IMR-90 (cell line): ENCODE measurements at places on chromosomes 16 and 17.

DNA sequence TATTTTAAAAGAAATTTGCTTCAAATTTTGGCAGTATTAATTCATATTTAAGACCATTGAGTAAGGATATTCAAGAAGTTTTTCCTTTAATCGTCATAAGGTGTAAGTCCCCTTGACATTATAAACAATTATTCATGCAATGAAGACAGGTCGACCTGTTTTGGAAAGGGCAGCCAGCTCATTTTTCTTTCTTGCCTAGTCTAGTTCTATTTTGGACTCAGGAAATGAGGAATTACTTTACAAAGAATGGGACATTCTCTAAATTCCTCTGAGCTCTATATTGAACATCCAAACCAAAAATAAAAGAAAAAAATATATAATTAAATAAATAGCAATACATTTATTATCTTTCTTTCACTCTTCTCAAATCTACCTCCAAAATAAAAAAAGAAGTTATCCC lies 595.6 kb upstream of the KIF2B start:
- no peak for DNase-seq

- DNase-seq: no peak
These were observed 3.9 kb downstream of the TRIM25 start for GRCh38 chr17:56909742-56910508.

DNA sequence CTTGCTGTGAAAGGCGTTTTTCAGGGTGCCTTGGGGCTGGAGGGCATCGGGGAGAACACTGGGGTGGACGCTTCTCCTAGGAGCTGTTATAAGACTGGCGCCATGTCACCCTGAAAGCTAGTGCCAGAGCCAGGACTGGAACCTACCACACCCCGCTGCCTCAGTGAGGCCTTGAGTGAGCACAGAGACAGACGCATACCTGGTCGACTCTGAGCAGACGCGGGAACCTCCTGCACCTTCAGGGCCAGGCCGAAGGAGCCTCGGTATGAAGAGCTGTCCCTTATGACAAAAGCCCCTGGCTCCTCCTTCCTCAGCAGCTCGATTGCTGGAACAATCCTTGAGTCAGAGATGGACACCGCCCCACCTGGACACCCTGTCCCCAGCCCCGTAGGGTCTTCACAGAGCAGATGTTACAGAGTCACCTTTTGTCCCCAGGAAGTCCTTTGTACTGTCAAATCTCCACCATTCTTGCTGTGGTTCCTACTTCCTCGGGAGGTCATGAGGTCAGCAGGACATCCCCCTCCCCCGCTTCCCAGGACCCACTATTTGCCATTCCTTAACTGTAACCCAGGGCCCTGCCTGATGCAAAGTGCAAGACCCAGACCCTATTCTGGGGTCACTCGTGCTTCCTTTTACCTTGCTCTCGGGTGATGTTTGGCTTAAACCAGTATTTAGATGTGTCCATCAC lies 17.0 kb downstream of the TNS4 start:
- DNase-seq: no peak

DNA sequence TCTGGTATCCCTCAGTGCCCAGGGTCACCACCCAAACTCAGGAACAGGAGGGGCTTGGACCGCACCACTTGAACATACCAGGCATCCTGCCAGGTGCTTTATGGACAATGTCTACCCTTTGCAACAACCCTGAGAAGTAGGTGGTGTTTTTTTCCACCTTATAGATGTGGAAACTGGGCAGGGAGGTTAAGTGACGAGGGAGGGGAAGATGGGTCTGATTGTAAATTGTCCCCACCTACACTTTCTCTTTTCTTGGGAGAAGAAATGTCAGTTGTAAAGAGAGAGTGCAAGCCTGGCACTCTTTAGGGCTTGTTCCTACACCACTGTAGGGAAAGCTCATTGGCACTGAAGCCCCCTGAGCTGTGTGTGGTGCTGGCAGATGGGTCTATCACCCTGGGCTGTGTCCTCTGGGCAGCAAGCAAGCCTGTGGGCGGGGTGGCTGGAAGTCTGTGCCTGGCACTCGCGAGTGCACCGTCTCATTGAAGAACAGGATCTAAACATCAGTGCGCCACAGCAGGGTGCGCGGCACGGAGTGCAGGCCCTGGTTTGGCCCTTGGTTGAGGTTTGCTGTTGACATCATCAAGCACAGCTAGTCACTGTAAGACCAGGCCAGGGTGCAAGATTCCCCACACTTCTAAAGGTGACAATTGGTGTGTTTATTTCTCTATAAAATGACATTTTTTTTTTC lies 15.1 kb downstream of the NOD2 start:
- no peak for DNase-seq

GRCh38 chr17:55735731-55736405 lies 13.2 kb upstream of the TMEM100 start:
- peak; percentile 62 for DNase-seq

DNA sequence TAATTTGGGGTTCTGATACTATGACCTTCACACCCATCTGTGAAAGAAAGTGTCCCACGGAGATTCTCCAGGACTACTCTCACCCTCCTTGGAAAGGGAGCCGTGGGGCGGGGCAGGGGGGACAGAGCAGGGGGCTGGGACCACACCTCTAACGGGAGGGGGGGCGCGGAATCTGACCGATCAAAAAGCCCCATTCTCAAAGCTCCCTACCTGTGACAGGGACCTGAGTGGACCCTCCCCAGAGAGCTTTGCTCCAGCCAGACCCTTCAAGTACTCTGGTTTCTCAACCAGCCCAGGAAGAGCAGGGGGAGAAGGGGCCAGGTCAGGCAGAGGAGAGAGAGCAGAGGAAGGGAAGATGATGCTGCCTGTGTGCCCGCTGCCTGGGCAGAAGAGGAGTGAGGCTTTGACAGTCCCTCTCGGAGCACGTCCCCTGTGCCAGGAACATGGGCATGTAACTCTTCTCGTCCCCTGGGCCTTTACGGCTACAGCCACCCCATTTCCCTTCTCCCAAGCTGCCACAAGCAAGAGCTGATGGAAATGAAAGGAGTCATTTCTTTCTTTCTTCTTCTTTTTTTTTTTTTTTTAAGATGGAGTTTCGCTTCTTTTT lies 682 bp downstream of the XAF1 start:
- no peak for DNase-seq
